HL-60 (cell line): ENCODE measurements at places on chromosomes 11 and 22.

DNA sequence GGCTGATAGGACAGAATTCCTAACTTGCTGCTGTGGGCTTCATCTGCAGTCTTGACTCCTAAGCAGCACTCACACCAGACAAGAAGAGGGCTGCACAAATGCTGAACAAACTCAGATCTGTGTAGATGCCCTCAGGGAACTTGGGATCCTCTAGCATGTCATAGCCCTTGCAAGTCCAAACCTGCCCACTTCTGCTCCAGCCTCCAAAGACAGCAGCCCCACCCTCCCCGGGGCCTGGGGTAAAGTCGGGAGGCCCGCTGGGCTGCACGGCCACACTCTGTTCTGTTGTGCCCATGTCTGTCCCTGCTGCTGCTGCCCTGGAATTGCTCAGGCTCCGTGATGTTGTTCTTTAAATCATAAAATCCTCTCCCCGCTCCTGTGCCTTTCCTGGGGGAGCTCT lies 28.3 kb downstream of the DRD2 start:
- no peak for DNase-seq

DNA sequence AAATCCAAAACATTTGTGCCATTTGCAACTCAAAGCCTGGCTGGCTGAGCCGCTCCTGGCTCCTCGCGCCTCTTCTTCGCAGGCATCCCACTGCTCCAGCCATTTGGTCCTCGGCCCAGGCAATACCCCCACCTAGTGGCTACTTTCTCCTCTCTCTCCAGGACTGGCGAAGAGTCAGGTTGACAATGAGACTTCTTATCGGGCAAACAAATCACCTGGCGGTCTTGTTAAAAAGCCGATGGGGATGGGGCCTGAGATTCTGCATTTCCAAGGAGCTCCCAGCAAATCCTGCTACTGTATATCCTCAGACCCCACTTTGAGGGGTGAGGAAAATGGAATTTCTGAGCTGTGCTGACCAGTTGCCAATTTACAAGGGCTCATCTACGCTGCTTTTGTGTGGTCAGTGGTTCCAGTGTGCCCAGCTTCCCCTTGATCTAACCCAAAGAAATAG lies 89.0 kb downstream of the ISX start:
- DNase-seq = peak; percentile 39

- DNase-seq = no peak
Observed at GRCh38 chr11:88383447-88383846, 45.9 kb upstream of the CTSC start.

DNA sequence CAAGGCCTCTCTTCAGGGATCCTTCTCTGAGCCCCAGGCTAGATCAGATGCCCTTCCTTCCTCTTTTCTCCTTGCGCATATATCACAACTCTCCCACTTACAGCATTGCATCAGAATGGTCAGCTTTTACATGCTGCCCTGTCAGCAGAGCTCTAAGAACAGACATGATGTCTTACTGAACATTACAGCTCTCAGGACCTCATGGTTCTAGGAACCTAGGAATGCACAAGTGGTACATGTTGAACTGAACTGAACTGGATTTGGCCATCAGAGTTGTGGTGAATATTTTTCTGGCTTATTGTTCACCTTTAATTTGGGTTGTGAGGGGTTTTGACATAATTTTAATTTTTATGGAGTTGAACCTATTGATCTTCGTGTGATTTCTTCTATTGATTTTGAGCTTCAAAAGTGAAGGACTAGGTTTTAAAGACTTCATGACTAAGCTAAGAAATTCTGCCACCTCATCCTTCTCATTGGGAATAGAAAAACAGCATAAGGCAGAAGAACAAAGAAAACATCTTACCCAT lies 37.7 kb upstream of the SPON1 start:
- peak; percentile 54 for DNase-seq

- peak; percentile 69 for DNase-seq
Observed at GRCh38 chr22:36369922-36370791, 17.6 kb downstream of the MYH9 start.

DNA sequence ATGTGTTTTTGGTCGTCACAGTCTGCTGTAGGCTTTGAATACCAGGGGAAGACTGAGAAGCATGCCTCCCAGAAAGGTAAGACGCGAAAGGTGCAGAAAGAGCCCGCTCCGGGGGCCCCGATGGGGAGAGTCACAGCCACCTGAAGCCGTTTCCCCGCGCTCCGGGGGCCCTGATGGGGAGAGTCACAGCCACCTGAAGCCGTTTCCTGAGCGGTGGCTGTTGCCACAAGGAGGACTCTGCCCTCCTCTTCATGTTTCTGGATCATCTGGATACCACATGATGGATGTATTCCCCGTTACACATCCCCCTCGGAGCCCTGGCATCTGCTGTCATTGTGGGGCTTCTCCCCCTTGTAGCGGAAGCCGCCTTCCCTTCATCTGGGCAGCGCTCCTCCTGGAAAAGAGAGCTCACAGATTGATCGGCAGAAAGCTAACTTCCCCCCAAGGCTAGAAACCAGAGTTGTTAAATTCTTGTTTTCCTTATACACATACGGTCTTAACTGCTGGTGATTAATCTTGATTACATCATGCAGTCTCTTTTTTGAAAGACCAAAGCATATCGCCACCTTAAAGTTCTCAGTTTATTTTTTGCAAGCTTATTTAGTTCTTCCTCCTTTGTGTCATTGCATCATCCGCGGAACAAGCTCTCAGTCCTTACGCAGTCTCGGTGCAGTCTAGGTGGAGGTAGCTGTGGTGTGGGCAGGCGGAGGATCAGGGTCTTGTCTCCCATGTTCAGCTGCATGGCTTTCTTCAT lies 17.5 kb downstream of the CTTN start:
- peak; percentile 78 for DNase-seq
